ENCODE measurements at places on chromosomes 4 and X.

DNA sequence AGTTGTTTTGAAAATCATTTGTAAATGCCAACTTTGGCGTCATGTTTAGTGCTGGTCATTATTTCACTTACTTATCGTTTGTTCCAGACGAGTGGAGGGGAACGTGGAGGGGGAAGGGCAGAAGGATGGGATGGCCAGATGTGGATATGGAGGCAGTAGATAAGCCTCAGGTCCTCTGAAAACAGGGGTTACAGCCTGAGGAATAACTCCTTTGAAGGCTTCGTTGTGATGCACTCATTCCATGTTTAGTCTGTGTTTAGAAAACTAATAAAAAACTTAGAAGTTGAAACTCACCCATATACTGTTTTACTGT, 1.1 kb downstream of the MOB1B start:
- no peak for DNase-seq

DNA sequence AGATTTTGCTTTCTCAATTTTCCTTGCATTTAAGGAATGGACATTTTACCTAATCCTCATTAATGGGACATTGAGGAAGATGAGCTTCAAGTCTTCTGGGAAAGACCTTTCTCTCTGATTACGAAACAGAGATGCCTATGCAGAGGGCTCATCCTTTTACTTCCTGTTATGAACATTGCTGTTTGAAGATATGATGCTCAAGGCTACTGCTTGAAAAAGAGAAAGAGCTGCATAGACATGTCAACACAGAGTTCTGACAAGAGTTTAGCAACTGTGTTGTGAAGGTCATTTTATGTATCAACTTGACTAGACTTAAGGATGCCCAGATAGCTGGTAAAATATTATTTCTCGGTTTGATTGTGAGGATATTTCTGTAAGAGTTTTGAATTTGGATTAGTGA, 13.8 kb upstream of the GNPDA2 start:
- DNase-seq = no peak

DNA sequence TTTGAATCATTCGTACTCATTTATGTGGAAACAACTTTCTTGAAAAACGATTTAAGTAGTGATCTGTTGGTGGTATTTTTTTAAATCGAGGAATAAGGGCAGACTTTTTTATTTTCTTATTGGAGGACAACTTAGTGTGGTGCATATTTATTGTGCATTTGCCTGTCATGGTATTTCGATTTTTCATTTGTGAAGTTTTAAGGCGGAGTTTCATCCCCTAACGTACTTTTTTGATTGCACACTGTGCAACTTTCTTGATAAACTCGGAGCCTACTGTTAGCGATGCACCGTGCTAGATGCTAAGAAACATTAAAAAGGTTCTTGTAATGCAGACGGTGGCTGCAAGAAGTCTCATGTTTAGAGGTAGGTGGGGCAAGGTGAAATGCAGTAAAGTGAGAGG, 1.4 kb downstream of the ZFX start:
- DNase-seq = no peak

GRCh38 chr4:9969526-9970398, 51.5 kb downstream of the SLC2A9 start:
- no peak for DNase-seq

Data from activated CD8-positive, alpha-beta memory T cell treated with anti-CD3 and anti-CD28 coated beads for 1 hour (primary cell).